Inflammatory macrophage treated with lipopolysaccharide for 1 hour (primary cell): ENCODE measurements at places on chromosomes 3 and 15.
A peak's percentile ranks its signal among the peaks of the same experiment; 100 is the strongest.

GRCh38 chr3:28791713-28792255 is 443.2 kb upstream of the AZI2 start:
- no peak for DNase-seq

GRCh38 chr3:194296454-194297263 is 54.5 kb downstream of the CPN2 start:
- DNase-seq, result no peak

DNA sequence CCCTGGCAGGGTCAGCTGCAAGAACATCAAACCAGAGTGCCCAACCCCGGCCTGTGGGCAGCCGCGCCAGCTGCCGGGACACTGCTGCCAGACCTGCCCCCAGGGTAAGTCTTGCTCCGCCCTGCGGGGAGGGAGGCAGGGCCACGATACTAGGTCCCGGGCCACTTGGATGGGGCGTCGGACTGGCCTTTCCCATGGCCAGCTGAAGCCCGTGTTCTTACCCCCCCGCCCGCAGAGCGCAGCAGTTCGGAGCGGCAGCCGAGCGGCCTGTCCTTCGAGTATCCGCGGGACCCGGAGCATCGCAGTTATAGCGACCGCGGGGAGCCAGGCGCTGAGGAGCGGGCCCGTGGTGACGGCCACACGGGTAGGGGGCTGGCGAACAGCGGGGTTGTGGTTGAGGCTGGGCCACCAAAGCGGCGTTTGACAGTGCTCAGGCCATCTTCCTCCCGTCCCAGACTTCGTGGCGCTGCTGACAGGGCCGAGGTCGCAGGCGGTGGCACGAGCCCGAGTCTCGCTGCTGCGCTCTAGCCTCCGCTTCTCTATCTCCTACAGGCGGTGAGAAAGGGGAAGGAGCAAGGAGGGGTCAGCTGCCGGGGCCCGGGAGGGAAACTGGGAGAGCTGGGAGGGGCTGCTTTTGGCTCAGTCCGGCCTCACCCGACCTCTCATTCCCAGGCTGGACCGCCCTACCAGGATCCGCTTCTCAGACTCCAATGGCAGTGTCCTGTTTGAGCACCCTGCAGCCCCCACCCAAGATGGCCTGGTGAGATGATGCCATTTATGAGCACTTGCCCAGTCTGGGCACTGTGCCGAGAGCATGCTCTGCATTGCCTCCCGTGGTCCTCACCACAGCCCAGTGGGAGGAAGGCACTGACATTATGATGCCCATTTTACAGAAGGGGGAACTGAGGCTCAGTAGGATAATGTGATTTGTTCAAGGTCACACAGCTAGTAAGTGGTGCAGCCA is 1.7 kb downstream of the CHRD start:
- DNase-seq, result peak; percentile 28

GRCh38 chr15:73227433-73228056 is 141.2 kb downstream of the HCN4 start:
- no peak for DNase-seq

GRCh38 chr3:23575697-23576096 is 230.1 kb upstream of the UBE2E1 start:
- no peak for DNase-seq

GRCh38 chr15:66839506-66840112 is 137.6 kb downstream of the SMAD6 start:
- no peak for DNase-seq

GRCh38 chr3:53498806-53499641 is 4.6 kb downstream of the CACNA1D start:
- no peak for DNase-seq

DNA sequence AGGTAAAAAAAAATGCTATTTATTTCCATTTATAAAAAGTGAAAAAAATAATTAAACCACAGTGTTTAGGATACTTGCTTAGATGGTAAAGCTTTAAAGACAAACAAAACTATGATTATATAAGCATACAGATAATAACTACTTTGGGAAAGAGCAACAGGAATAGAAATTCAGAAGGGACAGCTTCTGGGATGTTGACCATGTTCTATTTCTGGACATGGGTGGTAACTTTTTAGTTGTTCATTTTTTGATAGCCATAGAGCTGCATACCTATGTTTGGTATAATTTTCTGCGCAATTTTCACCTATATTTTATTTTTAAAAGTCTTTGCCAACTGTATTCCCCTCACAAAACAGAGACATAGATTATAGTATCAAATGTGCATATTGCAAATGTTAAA is 572.0 kb upstream of the NR2F2 start:
- no peak for DNase-seq

DNA sequence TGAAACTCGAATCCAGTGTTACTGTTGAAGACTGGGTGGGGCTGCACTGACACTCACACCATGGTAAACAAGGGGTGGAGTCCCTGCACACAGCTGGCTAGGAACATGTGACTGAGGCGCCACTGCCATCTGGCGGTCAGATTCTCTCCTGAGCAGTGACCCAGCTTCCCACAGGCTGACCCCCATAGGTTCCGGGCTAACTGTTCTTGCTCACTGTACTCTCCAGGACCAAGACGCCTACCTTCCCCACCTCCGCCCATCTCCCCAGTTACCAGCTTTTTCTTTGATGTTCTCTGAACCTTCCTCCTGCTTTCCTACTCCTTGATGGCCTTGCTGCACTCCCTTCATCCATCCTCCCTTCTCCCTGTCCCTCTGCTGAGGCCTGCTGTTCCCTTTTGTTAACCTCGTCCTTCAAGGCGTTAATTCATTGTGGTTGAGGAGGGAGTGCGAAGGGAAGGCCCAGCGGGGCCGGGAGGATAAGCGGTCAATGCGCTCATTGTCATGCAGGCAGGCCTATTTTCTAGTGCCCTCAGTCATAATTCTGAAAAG is 115.2 kb downstream of the ATP8B4 start:
- peak; percentile 61 for DNase-seq

GRCh38 chr3:43285644-43286043 is 696 bp upstream of the SNRK start:
- DNase-seq, result no peak

GRCh38 chr3:106629215-106629832 is 747.9 kb upstream of the CCDC54 start:
- no peak for DNase-seq

DNA sequence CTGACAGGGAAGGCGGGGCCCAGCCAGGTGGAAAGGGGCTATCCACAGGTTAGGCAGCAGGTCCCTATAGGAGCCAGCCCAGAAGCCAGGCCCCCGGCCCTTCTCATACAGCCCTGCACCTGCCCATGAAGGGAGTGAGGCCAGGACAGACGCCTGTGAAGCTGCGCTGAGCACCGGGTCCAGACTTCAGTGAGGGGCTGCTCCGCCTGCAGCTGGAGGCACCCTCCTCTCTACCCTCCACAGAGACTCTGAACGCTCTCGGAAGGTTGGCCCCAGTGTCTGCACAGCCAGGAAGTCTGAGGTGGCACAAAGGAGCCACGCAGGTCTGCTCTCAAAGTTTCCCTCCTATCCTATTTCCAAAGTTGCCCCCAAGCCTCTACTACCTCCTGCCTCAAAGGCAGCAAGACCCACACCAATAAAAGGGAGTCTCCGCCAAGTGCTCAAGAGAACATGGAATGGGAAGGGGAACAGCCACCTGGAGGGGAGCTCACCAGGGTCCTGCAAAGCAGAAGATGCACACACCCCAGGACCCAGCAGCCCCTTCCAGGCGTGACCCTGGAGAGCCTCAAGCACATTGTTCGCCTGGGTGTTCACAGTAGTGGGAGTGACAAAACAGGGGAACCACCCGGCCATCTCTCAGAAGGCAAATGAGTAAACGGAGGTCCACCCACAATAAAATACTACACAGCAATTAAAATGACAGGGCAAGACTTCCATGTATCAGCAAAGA is 19.5 kb downstream of the XXYLT1 start:
- DNase-seq, result no peak

GRCh38 chr15:99598296-99598695 is 32.5 kb downstream of the MEF2A start:
- DNase-seq, result no peak

DNA sequence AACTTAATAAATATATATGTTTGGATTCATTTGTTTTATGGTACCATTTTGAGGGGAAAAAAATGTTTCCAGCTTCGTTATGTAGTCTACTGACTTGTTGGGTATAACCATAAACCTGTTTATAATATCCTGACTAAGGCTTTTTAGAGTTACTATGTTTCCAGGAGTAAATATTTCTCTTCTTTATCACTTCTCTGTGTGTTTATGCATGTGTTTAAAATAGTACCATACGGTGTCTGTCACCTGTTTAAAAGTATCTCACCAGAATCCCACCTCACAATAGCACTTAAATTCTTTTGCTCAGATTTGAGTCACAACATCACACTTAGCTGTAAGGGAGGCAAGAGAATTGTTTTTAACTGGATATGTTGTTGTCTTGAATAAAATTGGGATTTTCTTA is 15.1 kb downstream of the LACTB start:
- no peak for DNase-seq

DNA sequence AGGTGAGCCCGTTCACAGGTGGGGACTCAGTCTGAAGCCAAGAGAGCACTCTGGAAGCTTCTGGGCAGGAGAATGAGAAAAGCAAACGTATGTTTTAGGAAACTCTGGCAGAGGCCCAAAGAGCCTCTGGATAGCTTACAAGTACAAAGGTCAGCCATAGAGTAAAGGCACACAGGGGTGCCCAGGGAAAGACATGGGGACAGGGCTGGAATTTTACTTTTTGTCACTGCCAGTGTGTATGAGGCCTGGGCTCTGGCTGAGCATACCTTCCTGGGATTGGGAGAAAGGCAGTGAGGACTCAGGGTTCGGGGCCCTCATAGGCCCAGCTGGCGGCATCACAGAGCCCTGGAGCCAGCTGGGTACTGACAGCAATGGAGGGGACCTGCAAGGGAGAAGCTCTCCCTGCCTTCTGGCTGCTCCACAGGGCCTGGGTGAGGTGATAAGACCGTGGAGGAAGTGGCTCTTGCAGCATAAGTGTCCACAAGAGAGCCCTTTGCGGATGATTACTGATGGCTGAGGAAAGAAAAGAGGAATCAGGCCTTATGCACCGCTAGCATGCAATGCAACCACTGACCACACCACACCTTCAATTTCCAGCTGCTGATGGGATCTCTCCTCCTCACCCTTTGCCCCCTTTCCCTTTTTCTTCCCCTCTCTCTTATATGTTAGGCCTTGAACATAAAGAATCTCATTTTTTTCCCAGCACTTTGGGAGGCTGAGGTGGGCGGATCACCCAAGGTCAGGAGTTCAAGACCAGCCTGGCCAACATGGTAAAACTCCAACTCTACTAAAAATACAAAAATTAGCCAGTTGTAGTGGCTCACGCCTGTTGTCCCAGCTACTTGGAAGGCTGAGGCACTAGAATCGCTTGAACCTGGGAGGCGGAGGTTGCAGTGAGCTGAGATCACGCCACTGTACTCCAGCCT is 25.1 kb upstream of the BCL2L10 start:
- peak; percentile 75 for DNase-seq

GRCh38 chr15:39629371-39629770 is 48.5 kb downstream of the THBS1 start:
- no peak for DNase-seq

DNA sequence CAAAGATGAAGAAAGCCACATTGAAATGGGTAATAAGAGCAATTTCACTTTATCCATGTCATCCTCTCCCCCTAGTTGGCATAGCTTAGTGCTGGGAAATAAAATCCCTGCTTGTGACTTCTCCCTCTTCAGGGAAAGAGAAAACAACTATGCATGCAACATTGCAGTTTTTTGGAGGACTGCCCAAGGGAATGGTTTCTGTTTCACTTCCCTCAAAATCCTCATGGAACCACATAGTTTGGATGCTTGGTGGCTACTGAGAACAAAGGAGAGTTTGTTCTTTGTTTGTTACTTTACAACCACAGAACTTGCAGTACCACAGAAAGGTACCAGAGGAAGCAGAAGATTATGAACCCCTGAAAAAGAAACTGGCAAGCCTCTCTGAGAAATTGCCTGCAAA is 384.6 kb upstream of the RORA start:
- DNase-seq, result no peak

- no peak for DNase-seq
Observed at GRCh38 chr15:98358971-98359370, 289.4 kb upstream of the IGF1R start.

- no peak for DNase-seq
Observed at GRCh38 chr15:71635735-71636134, 174.6 kb upstream of the NR2E3 start.

DNA sequence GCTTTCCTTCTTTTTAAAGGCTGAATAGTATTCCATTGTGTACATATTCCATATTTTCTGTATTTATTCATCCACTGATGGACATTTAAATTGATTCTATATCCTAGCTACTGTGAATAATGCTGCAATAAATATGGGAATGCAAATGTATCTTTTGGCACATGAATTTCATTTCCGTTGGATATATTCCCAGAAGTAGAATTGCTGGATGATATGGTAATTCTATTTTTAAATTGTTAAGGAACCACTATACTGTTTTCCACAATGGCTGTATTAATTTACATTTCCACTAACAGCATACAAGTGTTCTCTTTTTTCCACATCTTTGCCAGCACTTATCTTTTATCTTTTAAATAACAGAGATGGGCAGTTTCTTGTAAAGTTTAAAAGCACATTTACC is 302.7 kb downstream of the CTNNB1 start:
- no peak for DNase-seq

DNA sequence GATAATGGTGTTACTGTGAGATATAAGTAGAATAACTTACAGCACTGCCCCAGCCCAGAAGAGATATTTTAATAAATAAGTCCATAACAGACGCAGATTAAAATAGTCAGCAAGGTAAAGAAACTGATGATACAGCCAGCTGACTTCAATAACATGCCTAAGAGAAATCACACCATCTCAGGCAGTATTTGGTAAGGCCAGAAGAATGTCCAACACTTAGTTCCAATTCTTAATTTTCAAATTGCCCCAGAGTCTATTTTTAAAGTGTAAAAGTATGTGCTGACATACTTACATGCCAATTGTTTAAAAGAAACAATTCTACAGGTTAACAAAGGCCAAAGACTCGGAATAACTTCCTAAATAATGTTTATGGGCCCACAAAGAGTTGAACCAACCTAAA is 1.6 kb downstream of the GNB4 start:
- DNase-seq, result no peak

- no peak for DNase-seq
Observed at GRCh38 chr3:124769462-124769861, 39.2 kb downstream of the UMPS start.

GRCh38 chr15:32677238-32677750 is 35.8 kb downstream of the SCG5 start:
- DNase-seq, result no peak

DNA sequence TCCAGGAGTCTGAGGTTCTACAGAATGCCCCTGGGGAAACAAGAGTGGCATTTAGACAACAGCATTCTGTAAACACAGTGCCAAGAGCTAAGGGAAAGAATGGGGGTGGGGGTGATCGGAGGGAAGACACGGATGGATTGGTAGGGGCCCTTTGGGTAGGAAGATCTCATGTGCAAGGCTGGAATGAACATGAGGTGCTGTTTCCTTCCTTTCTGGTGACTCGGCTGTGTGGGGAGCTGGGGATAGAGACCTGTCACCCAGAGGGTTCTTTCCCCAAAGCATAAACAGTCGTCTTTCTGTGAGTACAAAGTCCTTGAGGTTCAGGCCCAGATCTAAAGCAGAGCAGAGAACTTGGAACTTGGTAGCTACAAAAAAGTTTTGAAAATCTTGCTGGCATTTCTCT is 11.7 kb downstream of the TPM1 start:
- no peak for DNase-seq
